ENCODE measurements at places on chromosomes 3 and 15.

- no peak for DNase-seq
These were observed 163.0 kb downstream of the OCA2 start for GRCh38 chr15:27936164-27936563.

- DNase-seq, result no peak
These were observed 394.2 kb upstream of the EPHA3 start for GRCh38 chr3:88713233-88713691.

GRCh38 chr3:98598492-98598891, 5.1 kb upstream of the CPOX start:
- no peak for DNase-seq

DNA sequence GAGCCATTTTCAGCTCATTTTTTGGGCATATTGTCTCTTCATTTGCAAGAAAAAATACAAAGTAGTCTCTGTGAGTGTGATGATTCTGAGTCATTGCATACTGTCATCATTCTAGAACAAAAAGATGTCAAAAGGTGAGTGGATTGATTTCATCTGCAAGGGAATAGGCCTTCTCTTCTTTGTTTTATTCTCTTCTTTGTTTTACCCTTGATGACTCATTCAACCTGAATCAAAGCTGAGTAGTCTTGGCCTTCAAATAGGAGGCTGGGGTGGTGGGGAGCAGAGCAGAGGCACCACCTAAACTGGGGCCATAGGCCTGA, 25.4 kb downstream of the CYP19A1 start:
- DNase-seq, result no peak

DNA sequence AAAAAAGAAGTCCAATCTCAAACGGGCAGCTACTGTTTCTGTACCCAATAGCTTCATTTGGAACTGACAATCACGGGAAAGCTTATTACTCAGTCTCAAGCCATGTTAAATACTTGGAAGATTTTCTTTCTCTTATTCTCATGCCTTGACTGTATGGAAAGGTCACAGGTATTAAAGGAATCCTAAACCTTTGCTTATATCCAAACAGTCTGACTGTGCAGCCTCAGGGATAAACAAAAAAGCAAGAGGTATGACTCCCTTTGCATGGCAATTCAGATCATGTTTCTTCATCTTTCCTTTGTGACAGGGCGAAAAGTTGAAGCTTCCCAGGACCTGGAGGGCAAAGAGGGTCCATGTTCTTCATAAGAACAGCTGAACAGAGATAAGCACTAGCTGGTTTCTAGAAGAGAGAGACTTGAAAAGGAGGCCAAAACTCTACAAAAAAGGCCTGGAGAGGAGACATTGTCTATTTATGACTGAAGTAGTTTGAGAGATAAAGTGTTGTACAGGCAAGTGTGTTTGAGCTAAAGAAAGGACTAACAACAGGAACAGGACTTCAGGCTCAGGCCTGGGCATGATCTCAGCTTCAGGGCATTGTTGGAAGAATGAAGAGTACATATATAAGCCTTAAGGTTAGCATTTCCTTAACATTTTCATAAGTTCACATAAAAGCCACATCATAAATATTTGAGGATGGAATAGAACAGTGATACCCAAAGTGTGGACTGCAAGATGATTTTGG, 231.0 kb upstream of the THRB start:
- DNase-seq, result no peak

- DNase-seq, result no peak
These were observed 41.8 kb downstream of the ZNF609 start for GRCh38 chr15:64502151-64502550.

DNA sequence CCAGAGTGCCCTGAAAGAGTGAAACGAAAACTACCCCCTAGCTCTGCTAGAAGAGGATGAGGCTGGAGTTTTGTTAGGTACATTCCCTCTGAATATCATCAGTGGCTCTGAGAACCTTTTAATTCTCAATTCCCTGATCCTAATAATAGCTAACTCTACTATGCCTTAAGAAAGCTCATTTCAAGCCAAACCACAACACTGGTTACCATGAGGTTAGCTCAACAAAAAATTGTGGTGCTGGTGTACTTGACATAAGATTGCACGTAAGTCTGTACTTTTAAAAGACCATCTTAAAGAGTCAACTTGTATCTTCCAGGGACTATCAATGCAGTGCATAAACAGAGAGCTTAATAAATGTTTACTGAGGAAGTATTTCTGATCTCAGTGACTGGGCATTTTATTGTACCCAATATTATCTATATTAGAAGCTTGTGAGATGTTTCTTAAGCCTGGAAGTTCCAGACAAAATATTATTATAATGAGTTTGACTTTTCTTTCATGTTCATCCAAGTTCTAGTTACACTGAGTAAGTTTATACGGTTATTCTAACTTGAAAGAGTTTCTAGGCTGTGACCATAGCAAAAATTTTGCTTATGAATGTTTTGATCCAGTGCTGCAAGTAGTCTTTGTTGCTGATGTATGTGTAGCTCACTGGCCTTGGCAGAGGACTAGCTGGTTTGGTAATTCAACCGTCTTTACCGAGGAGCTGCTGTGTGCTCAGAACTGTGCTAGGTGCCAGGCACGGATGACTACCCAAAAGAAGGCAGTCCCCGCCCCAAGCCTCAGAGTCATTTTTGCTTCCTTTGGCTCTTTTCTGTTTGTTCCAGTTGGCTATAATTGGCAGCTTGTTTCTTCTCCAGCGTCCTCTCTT, 334.4 kb upstream of the TRIM42 start:
- no peak for DNase-seq

DNA sequence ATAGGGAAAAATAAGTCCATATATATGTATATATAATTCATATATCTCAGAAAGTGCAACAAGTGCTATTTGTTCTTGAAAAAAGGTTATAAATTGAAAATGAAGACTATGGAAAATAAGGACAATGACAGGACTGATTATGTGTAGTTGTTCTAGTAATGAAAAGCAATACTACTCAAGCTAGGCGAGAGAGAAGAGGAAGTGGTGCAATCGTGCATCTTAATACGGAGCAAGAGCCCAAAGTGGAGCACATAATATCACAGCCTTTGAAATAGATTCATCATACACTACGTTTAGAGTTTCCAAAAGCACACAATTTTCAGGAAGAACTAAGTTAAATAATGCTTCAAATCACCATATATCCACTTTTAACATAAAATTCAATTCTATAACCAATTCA, 87.9 kb downstream of the ULK4 start:
- DNase-seq, result no peak

GRCh38 chr15:33941279-33942063, 26.8 kb upstream of the CHRM5 start:
- no peak for DNase-seq

GRCh38 chr3:124467980-124468902, 262.0 kb upstream of the UMPS start:
- peak; percentile 69 for DNase-seq

DNA sequence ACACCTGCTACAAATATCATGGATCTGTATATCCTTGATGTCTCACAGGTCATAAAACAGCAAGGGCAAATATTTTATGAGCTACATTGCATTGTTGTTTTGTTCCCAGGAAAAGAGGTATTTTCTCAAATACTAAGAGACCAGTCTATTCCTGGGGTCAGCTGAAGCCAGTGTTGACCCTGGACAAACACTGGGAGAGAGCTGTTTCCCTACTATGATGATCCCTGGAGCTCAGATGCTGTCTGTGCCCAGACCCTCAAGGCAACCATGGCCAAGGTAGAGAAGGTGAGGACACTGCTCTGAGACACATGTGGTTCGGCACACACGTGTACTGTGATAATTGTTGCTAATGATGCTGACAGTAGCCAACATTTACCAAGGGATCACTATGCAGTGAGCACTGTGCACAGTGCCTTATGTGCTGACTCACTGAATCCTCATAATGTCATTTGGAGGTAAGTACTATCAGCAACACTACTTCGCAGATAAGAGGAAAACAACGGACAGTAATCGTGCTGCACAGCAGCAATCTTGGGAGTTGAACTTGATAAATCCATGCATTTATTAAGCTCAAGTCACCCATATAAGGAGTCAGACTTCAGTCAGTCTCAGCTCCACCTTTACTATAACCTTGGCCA, 943.6 kb downstream of the FHIT start:
- DNase-seq, result no peak

- DNase-seq, result peak; percentile 83
These were observed 12.0 kb downstream of the MESD start for GRCh38 chr15:80977627-80978036.

DNA sequence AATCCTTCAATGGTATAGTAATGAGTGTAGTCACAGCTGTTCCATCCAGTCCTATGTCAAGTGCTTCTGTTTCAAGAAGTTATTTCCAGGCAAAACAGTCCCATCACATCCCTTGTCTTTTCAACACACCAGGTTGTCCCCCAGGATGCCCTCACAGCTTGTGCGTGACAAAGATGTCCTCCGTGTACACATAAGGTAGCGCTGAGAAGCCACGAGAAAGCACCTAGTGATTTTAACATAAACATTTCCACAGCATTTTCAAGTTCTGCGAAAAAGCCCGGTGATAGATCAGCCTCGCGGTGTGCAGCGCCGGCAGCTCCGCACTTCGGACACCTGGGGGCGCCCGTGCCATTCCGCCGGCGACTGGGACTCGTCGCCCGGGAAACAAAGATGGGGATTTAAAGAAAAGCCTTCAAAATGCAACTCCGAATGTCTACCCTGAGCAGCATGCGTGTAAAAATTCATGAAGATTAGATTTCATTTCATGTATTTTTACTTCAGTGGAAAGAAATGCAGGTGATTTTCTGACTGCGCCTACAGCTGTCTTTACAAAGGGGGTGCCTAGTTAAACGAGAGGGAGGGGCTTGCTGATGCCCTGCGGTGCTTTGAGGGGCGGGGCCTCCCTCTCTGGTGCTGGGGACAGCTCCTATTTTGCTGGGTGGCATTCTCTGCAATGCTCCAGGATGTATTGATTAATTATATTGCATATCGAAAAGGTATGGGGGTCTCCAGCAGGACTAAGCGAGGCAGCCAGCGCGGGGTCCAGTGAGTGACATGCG, 49.9 kb downstream of the KY start:
- DNase-seq, result peak; percentile 85

GRCh38 chr3:33231756-33232465, 13.3 kb upstream of the SUSD5 start:
- no peak for DNase-seq

- DNase-seq, result no peak
These were observed 34.7 kb downstream of the SCN5A start for GRCh38 chr3:38614651-38615352.

DNA sequence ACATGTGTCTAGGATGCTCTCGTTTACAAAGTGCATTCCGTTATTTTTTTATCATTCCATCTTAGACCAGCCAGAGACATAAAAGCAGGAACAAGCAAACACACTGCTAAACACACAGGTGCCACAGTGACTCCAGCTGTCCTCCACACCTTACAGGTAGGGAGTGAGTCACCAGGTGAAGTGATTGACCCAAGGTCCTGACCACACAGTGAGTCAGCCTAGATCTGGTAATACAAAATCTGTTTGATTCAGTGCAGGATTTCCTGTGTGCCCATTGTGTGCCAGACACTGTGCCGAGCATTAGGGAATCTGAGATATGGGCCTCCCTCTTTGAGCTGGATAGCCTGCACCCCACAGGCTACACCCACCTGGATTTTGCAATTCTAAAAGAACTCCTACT, 16.7 kb upstream of the BFSP2 start:
- DNase-seq, result no peak

DNA sequence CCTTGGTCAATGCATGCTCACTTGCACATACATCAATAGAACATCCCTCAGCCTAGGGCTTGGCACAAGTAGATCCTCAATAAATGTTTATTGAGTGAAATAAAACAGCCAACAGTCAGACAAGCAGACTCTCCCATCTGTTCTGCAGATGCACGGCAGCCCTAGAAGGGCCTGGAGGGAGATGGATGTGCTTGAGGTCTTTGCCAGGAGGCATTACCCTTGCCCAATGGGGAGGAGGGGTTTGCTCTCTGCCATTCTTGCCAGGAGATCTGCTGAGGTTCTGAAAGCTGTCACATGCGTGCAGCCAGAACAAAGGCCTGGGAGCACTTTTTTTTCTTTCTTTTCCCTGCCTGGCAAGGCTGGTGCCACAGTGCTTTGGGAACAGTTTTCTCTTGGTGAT, 349.3 kb upstream of the THRB start:
- no peak for DNase-seq

- DNase-seq, result no peak
These were observed 1.0 kb downstream of the LRRC3B start for GRCh38 chr3:26623419-26624208.

DNA sequence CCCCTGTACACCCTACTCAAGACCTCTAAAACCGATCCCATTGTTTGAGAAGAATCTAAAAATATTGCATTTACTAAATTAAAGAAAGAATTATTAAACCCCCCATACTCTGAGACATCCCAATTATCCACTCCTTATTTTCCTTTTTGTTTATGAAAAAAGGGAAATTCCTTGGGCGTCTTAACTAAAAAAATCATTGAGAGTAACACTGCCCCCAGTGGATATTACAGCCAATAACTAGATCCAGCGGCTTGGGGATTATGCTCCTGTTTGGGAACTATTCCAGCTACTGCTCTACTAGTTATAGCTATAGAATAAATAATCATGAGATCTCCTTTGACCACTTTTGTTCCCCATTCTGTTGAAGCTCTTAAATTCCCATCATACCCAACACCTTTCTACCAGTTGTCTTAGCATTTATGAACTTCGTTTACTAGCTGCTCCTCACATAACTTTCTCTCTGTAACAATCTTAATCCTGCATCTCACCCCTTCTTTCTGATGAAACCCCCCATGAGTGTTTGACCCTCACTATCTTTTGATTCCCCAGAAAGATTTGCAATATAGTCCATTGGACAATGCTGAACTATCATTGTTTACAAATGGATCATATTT, 12.7 kb upstream of the CFAP91 start:
- peak; percentile 61 for DNase-seq

DNA sequence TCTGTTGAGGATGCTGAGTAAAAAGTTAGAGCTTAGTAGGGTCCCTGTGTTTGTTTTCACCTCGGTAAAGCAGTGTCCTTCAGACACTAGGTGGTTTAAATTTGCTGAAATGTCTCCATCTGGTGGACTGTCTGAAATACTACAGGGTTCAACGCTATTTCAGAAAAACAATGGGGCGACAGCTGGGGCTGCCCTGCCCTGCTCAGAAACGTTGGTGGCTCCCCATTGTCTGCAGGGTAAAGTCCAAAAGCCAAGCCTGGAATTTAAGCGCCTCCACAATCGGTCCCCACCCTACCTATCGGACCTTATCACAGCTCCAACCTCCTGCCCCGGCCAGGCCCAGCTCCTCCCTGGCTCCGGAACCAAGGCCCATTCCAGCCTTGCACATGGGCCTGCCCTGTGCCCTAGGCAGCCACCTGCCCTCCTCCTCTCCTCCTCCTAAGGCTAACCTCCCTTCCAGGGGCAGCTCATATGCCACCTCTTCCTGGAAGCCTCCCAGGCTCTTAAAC, 4.3 kb upstream of the TSEN2 start:
- peak; percentile 80 for DNase-seq

GRCh38 chr3:85586018-85586417, 627.2 kb downstream of the CADM2 start:
- no peak for DNase-seq

Measured in hematopoietic multipotent progenitor cell treated with erythropoietin and hydrocortisone succinate and interleukin-3 and kit ligand, for 6 days (in vitro differentiated cells).